ENCODE measurements at places on chromosomes 1 and 21. TPM values are rescaled to one million over a fixed set of nuclear protein-coding genes. Genes with fewer than 3 reads are reported as not detected.

GRCh38 chr1:212611000-212611948 lies 2.7 kb downstream of the ATF3 start:
- DNase-seq = no peak

DNA sequence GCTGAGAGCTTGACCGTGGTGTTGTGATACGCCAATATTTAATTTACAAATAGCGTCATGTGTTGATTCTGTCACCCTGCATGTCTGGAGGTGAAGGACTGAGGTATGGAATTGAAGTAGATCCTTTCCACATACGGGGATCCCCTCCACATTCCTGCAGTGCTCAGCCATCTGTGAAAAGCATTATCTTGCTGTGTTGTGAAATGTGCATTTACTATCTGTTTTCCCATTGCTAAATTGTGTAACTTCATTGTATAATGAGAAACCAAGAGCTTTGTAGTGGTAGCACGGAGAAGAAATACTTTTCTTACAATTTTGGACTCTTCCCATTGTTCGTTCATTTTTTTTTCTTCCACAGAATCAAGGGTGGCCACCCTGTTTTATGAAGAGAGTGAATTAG lies 577.3 kb upstream of the ZP4 start:
- no peak for DNase-seq

Gene KIAA0319L
- 46.9 TPM for total RNA-seq

GRCh38 chr1:95364546-95364945 lies 130.5 kb downstream of the RWDD3 start:
- no peak for DNase-seq

DNA sequence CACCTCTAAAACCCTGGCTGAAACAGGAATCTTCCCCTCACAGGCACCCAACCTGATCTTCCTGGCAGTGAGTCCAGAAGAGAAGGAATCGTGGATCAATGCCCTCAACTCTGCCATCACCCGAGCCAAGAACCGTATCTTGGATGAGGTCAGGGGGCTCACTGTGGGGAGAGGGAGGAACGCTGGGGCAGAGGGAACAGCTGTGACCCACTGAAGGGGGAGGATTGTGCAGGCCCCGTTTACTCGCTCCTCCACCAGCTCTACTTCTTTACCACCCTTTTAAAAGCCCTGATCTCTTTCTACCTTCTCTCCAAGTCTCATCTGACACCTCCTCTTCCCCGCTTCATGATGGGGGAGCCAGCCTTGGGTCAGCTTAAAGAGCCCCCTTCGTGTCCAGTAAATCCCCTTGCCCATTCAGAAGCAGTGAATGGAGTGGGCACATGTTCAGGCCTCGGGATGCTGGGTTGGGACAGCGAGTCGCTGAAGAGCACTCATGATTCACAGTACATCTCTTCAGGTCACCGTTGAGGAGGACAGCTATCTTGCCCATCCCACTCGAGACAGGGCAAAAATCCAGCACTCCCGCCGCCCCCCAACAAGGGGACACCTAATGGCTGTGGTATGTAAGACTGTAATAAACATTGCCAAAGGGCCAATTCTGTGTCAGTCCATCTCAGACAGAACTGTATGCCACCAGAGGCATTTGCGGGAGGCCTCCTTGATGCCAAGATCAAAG lies 7.3 kb downstream of the PLEKHO1 start:
- no peak for DNase-seq

GRCh38 chr1:87117761-87118368 lies 203.4 kb downstream of the HS2ST1 start:
- DNase-seq = no peak

DNA sequence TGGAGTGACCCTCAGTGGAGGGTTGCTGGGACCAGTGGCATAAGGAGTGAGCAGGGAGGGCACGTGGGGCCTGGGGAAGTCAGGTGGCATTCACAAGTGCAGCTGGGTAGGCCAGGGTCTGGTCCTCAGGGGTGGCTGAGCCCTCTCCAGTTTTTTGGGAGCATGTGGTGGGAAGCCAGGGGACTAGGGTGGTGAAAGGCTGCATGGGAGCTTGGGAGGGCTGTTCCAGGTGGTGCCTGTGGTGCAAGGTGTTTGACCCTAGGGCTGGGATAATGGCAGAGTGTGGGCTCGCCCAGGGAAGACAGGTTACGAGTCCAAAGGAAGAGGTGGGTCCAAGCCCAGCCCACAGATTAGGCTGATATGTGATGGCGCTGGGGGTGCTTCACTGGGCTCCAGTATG lies 30.5 kb downstream of the MAN1C1 start:
- no peak for DNase-seq

Gene NFASC
- 2.0 TPM for total RNA-seq
